ENCODE measurements at places on chromosomes 3 and 15.
A peak's percentile ranks its signal among the peaks of the same experiment; 100 is the strongest.

DNA sequence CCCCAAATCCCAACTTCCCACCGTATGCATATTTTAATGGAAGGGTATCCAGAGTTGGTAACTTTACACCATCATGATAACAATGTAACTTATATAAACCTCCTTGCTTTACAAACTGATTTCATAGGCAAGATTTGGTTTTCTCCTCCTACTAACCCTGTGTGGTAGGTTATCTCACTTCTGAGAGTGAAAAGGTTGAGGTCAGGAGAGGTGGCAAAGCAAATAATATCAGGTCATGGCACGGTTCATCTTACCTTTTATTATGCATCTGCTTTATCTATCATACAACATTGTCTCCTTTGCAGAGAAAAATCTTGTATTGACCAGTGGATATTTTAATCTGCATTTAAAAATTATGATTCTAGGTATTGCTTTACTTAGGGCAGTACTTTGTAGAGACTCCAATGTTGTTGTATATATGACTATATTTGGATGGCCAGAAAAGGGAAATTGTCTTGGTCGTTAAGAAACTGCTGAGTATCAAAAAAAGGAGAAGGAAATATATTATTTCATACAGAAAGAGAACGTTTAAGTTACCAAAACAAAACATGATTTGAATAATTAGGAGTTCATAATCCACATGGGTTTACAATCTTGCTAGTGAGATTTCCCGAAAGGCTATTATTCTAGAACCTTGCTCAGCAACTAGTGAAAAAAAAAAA, 30.4 kb downstream of the NFKBIZ start:
- DNase-seq = no peak

DNA sequence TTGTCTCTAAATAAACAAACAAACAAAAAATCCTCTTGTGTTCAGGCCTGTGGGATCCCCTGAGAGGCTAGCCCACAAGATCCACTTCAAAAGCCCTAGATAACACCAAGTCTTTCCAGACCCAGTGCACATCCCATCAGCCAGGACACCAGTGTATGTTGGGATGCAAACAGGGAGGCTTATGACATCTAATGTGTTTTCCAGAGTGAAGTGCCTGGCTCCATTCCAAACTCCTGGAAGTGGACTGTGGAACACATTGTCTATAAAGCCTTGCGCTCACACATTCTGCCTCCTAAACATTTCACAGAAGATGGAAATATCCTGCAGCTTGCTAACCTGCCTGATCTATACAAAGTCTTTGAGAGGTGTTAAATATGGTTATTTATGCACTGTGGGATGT, 57.0 kb downstream of the MLH1 start:
- DNase-seq = no peak

- DNase-seq = peak; percentile 95
These were observed 691.5 kb upstream of the ARPP21 start for GRCh38 chr3:34947834-34948233.

DNA sequence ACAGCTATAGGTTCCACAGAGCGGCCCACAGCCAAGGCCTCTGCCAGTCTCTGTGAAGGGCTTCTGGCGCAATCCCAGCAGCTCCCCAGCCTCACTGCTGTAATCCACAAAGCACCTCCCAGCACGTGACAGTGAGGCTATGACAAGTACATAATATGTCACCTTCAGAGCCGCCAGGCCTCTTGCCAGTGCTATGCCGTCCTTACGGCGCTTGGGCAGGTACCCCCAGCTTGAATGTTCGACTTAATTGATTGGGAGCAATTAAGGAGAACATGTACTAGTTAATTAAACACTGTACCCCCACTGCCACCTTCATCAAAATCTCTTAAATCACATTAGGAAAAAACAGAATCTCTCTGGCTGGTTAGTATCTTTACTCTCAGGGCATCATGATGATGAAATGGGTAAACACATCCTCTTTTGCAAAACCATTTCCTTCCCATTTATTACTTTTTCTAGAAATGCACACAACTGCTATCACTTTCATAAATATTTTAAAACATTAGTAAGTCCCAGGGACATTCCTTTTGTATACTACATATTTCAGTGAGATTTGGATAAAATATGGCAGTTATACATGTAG, 169.9 kb downstream of the XXYLT1 start:
- DNase-seq = no peak

- no peak for DNase-seq
These were observed 86.6 kb upstream of the PPIB start for GRCh38 chr15:64249406-64249805.

DNA sequence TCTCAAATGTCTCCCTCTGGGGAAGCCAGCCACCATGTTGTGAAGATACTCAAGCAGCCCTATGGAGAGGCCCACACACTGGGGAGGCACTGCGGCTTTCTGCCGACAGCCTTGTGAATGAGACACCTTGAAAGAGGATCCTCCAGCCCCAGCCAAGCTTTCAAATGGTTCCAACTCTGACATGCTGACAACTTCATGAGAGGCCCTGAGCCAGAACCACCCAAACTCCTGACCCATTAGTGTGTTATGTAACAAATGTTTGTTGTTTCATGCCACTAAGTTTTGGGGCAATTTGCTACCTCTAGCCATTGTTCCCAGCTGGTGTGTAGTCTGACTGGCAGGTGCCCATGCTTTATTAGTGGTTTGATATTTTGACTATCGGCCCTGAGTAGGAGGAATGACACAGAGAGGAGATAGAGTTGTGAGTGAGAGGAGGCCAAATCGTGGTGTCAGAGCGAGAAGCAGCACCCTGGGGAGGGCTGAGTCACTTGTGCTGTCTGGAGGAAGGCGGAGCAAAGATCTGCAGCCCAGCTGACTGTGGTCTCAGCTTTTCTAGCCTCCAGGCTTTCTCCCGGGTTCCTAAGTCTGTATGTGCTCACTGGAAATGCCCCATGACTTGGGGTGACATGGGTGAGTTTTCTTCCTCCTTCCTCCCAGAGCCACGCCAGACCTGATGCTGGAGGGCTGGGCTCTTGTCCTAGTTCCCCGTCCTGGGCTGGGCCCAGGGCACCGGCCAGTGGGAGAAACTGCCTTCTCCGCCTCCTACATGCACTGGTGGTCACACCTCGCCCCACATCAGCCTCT, 56.7 kb upstream of the BLM start:
- DNase-seq = peak; percentile 40

DNA sequence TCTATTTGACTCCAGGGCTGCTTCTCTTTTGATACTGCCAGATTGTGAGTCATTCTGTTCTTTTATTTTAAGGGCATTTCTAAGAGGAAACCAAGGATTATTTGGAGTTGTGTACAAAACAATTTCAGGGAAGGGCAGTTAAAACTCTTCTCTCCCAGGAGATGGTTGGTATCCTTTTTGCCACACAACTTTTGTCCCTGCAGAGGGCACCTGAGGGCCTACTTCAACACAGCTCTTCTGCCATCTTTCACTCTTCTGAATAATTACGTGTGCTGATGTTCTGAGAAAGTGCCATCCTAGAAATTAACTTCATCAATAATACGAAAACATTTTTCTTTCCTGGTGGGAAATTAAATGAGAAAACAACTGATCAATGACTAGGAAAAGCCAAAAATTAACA, 75.7 kb upstream of the GADL1 start:
- DNase-seq = no peak

GRCh38 chr3:10206166-10206511, 41.4 kb downstream of the IRAK2 start:
- no peak for DNase-seq

- no peak for DNase-seq
These were observed 143.4 kb downstream of the CHSY1 start for GRCh38 chr15:101108461-101108775.

DNA sequence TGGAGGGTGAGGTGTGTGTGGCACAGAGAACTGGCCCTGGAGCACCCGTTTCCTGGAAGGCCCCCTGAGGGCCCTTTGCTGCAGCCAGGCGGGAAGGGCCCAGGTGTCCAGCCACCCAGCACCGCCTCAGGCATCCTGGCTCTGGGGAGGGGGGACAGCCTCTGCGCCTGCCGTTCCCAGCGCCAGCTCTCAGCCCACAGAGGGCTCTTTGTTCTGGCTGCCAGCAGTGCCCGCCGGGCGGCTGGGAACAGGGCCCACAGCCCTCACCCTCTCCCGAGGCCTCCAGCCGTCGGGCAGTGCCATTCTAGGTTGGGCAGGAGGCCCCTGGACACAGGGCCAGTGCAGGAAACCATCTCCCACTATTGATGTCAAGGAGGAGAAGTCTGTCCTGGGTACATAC, 8.3 kb downstream of the SLC38A3 start:
- DNase-seq = no peak

- DNase-seq = peak; percentile 87
These were observed 25.3 kb downstream of the CMSS1 start for GRCh38 chr3:99842826-99843589.

GRCh38 chr3:177358091-177358976, 161.1 kb upstream of the TBL1XR1 start:
- DNase-seq = no peak

GRCh38 chr3:8764528-8764927, 4.9 kb downstream of the OXTR start:
- no peak for DNase-seq

- no peak for DNase-seq
These were observed 419.2 kb downstream of the DIPK2A start for GRCh38 chr3:144390786-144391185.

- no peak for DNase-seq
These were observed 153.5 kb downstream of the SV2B start for GRCh38 chr15:91253605-91254004.

DNA sequence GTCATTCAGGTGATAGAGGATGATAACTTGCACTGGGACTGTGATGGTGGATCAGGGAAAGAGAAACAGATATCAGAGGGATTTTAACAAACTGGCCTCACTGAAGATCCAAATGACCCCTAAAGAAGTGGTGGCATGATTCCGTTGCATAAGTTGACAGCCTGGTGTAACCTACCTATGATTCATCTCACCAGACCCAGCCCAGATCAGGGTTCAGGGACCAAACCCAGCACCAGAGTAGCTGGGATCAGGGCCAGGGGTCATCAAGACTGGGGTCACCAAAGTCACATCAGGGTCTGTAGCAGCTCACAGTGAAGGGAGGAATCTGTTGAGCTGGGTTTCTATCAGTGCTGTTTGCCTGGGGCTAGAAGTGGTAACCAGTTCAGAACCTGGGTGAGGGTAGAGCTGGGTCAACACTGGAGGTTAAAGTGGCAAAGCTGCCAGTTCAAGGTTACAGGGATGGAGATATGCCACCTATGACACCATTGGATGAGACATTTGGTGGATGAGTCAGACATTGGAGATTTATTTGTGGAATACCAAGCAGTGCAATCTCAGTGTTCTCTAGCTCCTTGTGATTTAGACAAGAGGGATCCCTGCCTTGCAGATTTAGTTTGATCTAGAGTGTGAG, 35.9 kb downstream of the CASR start:
- DNase-seq = no peak

DNA sequence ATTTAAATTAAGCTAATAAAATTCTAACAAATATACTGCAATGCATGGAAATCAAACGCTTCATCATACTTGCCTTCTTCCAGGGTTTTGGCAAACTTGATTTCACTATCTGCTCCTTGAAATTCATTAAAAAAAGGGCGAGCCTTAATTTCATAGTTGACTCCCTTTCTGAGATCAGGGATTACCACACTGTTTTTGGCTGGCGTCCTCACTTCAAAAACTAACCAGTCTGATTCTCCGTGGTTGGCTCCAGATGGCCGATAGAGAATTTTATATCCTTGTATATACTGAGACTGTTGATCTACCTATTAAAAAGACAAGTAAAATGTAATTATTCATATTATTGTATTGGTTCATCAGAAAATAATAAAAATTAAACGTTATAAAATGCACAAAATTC, 1106.8 kb downstream of the ROBO1 start:
- no peak for DNase-seq

DNA sequence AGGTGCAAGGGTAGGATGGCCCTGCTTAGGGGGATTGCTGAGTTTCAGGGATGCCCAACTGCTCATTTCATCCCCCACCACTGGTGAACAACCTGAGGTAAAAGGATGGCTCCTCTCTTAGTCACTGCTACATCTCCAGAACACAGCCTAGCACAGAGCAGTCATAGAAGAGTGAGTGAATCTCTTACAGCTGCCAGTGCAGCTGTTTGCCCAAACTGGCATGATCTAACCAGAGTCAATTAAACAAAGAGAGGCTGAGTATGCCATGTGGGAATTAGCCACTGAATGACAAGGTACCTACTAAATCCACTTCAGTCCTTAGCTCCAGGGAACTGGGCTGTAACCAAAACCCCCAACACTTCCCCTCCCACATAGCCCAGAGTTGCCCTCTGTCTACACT, 6.8 kb upstream of the NCKIPSD start:
- no peak for DNase-seq

GRCh38 chr3:100141586-100141985, 27.3 kb upstream of the FILIP1L start:
- no peak for DNase-seq

DNA sequence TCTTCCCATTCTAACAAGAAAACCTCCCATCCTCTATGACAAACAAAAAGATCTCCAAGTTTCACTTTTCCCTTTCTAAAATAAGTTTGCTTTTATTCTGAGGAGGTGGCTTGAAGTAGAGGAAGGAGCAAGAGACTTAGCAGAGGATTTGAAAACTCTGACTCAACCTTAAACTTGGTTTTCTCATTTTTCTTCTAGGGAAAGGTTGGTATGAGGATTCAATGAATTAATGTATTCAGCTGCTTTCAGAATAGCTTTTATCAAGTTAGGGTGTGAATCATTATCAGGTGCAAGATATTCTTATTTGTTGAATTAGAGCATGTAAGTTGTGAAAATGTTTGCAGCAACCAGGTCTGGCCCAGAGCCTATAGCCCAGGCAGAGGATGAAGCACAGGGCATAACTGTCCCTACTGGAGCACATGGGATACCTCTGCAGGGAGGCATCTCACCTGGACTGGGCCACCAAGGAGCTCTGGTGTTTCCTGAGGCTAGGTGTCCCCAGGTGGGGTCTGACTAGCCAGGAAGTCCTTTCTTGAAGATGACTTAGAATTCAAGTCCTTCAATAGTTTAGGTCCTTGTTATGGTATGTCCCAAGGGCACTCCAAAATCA, 42.3 kb downstream of the SATB1 start:
- no peak for DNase-seq

DNA sequence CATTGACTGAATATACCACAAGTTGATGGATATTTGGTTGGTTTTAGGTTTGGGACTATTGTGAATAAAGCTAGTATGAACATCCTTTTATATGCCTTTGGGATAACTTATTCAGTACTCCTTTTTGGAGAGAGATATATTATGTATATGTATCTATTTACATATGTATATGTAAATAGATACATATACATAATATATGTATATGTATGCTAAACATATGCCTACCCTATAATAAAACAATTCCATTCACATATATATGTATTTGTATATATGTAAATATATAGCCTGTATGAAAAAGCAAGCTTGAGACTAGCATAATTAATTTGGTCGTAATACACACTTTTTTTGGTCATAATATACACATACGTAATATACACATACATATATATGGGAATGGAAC, 15.8 kb upstream of the GASK1A start:
- DNase-seq = no peak

- DNase-seq = no peak
These were observed 58.8 kb upstream of the GOLGA8B start for GRCh38 chr15:34642247-34642646.

DNA sequence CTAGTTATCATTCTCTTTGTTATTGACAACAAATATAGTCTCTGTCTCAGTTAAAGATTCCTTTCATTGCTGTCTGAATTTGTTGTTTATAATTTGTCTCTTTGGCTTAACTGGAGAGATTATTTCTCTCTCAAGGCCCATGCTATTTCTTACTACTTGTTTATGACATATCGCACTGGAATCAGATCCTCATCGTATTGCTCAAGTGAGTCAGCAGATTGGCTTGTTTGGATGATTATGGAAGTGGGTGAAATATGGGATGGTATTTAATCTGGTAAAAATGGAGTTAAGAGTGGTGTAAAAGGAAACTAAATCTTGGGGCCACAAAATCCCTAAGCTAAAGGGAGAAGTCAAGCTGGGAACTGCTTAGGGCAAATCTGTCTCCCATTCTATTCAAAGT, 613.1 kb downstream of the SI start:
- no peak for DNase-seq

Measured in skin of body (tissue), 3 donors.